Stimulated activated CD4-positive, alpha-beta T cell treated with anti-CD3 and anti-CD28 coated beads, Interleukin-15, amount 100 ng/mL, for 1 hour (primary cell): ENCODE measurements at places on chromosomes 11 and 22.

GRCh38 chr22:40463017-40463631 lies 92.7 kb downstream of the SGSM3 start:
- peak; percentile 7 for DNase-seq

DNA sequence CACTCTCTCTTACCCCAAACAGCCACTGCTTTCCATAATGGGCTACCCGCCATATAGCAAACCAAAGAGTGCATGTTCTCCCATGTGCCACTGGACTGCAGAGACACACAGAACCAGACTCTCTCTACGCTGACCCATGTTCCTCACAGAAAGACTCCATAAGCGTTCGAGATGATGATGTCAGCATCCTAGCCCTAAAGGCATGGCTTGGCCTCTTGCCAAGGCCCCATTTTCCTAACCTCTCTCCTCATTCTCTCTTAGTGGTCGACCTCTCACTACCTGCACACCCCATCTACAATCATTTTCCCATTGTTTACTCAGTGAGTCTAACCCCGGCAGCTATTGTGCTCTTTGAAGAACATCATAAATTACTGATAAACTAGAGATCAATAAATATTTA lies 4.9 kb downstream of the NDUFC2 start:
- DNase-seq: no peak

DNA sequence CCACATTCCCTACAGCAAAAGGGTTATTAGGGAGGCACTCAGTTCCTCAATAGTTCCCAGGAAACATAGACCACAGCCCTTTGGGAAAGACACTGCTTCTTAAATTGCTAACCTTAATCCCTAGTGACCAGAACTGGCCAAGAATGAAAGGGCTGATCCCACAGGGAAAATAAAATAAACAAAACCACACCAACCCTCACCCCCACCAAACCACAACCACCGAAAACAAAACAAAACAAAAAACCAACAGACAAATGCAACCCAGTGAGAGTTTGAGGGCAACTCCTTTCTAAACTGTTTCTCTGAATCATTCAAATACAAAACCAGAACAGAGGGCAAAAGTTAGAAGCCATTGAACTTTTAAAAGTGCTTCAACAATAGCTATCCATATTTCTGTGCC lies 57.2 kb downstream of the NAV2 start:
- no peak for DNase-seq

DNA sequence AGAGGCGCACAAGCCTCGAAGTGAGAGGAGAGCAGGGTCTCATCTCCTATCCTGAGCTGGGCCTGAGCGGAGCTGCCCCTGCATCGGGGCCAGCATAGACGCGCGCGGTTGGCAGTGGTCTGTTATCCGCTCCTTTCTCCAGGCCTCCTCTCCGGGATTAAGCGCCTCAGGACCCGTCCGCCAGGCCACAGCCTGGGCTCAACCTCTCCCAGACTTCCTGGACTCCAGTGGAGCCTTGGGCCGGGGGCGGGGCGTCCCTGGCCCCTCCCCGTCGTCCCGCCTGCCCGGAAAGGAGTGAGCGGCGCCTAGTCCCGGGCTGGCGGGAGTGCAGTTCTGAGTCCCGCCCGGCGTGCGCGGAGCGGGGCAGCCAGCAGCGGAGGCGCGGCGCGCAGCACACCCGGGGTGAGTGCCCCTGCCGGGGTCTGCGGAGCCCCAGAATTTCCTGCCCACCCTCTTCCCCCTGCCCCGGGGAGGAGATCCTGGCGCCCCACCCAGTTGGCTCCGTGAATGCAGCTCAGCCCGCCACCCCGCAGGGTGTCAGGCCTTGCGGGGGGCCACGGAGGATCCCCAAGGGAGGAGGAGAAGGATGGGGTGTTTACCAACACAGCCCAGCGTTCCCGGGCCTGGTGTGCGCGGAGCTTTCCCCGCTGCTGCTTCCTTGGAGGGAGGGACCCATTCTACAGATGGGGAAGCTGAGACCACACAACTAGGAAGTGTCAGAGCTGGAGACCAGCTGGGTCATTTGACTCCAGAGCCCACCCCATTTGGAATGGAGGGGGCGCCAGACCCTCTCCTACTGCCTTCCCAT lies at the start of gene TCIRG1:
TSS of gene TCIRG1 (plus strand) at position 308 of the 808 bp plus-strand sequence. CDS start 2,247 bp downstream, outside the sequence.
- peak; percentile 51 for DNase-seq

- no peak for DNase-seq
Measured at GRCh38 chr11:134100171-134100570, 31.3 kb downstream of the JAM3 start.

DNA sequence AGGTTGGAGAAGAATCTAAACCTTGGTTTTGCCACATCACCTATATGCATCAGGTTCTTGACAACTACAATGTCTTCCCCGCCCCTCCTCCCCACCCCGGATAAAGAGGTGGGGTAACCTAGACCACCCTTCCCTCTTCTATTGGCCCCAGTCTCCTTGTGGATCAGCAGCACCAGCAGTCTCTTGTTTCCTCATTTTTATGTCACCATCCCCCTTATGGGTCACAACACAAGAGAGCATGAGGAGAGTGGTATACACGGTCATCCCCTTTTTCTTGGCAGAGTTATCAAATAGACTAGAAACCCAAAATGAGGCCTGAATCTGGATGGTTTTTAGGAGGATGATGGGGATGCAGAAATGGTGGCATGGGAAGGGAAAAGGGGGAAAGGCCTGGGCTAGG lies 1.2 kb downstream of the MS4A4E start:
- DNase-seq: no peak

DNA sequence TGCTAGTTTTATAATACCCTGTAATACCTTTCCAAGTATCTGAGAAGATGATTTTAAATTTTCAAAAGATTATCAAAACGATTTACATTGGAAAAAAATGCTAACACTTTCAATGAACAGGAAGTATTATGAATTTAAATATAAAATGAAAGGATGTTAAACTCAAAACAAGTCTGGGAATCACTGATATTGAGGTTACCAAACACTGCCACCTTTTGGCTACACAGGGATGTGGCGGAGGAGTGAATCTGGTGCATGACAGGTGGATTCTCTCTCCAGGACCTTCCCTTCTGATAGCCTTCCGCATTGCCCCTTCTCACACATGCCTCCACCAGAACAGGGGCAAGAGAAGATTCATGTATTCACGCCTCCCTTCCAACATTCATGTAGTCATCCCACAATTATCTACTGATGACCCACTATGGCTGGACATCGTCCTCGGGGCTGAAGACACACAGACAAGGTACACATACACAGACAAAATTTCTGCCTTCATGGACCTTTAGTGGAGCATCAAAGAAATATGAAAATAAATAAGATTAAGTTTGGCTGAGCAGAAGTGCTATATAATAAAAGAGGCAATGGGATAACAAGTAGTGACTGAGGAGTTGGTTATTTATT lies 34.7 kb downstream of the ATG16L2 start:
- DNase-seq: no peak

- no peak for DNase-seq
Measured at GRCh38 chr11:76773921-76774361, 9.2 kb upstream of the TSKU start.

DNA sequence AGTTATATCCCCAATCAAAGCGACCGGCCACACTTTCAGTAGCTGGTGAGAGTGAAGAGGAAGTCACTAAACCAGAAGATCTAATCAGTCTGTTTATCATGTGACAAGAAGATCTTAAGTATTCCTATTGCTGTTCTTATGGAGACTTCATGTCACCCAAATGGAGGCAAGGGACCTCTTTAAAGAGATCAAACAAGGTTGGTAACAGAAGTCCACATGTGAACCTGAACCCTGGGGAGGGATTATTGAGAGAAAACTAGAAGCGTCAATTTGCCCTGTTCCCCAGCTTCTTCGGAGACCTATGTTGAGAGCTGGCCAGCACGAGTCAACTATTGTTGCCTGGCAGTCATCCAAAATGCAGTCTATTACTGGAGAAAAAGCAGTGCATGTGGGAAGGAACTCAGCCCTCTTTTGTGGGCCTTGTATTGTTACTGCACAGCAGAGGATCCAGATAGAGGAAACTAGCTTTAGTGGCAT lies 76.9 kb upstream of the CTSC start:
- no peak for DNase-seq

DNA sequence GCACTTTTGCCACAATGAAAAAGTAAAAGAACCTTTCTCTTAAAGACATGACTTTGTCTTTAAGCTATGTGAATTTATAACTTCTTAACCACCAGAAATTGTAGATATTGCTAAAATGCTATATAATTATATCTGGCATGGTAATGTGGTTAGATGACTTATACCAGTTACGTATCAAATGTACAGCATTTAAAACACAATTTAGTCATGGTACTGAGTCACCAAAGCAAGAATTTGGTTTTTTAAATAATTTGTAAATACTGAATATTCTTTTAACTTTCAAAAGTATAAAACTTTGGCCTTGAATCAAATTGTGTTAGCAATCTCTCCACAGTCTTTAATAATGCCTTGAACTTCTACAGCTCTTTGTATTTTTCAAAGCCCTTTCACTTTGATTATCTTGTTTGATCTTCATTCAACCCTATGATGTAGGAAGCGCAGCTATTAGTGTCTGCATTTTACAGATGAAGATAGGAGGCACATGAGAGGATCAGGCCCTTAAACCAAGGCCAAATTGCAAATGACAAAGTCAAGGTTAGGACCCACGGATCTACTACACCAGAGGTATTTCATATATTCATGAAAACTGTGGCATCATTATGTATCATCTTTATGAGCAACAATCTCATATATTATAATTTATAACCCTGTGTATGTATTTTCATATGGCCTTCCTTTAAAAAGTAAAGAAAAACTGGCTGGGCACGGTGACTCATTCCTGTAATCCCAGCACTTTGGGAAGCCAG lies 4.4 kb upstream of the SYTL2 start:
- no peak for DNase-seq

DNA sequence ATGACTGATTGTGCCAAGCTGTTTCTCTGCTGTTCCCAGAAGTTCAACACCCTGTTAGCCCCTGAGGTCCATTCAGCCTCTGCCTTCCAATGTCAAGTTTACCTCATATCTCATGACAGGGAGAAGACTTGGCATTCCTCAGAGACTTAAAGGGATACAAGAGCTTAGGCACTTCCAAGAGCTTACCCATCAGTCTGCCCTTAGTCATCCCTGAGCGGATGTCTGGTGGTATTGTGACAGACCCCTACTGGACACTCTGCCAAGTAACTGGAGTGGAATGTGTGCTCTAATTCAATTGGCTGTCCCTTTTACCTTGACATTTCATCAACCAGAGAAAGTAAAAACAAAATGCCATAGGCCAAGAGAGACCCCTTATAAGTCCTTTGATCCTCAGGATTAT lies 151.5 kb downstream of the AASDHPPT start:
- no peak for DNase-seq

DNA sequence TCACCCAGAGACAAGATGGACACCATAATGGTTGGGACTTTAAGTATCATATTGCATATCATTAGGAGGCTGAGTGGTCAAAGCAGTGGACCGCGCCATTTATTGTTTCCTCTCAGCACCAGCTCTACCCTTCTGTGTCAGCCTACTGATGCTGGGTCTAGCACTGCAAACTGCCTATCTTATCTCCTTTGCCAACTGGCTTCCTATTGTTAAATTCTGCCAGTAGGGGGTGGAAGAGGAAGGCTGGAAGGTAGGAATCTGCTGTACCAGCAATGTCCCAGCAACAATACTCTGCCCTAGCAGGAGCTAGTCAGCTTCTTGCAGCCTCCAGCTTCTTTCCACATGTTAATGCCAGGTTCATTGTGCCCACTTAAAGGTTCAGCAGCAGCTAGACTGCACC lies 367.1 kb upstream of the PDGFD start:
- no peak for DNase-seq

DNA sequence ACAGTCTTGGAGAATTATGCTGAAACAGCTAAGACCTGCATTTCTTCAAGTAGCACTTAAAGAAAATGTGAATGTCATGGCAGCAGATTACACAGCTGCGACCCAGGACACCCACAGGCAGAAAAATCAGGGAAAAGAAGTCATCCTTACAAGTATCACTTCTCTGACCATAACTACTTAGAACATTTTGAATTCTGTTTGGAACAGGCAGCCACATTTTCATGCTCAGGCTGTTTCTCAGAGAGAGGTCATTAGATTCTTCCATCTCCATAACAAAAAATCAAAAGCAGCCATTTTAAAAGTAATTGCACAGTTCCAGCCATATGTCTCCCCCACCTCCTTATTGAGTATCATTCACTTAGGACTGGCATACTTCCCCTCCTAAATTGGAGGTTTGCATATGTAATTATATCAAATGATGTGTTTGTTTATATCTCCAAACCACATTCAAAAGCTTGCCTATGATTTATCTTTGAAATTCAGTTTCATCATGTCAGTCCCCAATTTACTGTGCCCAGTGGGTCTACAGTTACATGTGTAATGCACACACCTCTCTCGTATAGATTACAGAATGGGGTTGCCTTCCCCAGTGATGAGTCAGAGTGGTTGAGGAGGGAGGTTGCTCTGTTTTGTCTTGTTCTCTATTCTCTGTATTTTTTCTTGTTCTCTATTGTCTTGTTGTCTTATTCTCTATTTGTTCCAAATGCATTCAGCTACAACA lies 276.5 kb upstream of the MTNR1B start:
- no peak for DNase-seq

DNA sequence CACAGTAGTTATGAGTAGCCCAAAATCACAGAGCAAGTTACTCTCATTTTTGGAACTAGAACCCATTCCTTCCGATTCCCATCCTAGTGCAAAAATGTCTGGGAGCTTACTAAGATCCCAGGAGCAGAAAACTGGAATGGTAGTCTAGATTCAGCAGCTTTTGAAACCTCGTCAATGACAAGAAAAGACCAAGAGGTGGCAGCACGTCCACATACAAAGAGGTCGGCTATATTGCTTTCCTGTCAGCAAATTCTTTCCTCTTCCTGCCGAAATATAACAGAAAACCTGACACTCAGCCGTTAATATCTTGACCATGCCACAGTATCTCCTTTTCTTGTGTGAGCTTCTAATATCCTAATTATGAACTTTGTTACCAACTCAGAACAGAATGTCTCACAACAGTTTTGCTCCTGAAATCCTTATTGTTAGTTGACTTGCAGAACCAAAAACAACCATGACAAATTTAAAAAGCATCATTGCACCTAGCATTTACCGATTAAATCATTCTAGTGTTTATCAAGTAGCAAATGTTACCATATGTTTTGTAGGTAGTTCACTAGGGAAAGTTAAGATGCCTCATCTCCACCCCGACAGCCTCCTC lies 92.8 kb upstream of the OR9G4 start:
- no peak for DNase-seq

- no peak for DNase-seq
Measured at GRCh38 chr22:27554106-27554811, 247.3 kb downstream of the MN1 start.
